ENCODE measurements at places on chromosomes 4 and X.

DNA sequence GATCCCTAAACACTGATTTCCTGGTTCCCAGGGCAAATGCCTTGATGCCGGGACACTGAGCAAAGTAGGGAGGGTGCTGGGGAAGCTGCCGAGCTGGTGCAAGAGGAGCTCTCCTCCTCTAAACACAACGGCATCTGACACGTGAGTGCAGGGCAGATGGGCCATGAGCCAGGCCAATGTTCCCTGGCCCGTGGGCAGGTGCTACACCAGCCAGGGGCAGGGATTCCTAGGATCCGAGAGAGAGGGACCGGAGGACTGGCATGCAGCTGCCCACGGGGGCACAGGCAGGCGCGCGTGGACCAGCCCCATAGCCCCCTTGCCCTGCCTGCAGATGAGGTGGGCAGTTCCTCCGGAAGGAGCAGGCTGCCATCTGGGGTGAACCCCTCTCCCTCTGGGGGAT is 66.8 kb upstream of the AFAP1 start:
- DNase-seq: no peak

- no peak for DNase-seq
Measured at GRCh38 chrX:9122519-9123245, 88.8 kb upstream of the FAM9B start.

DNA sequence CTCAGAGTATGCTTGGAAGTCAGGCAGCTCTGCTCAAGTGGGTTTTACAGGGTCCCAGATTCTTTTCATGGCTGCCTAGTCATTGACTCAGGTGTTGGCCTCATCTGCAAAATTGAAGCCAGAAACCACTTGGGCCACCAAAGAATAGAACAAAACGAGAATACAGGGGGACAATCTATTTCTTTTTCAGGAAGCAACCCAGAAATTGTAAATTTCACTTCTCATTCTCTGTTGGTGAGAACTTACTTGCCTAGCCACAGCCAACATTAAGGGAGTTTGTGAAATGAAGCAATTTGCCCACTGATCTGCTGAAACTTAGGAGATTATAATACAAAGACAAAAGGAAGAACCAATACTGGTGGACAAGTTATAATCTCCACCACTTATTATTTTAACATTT is 8.6 kb upstream of the TKTL2 start:
- no peak for DNase-seq

- no peak for DNase-seq
Measured at GRCh38 chr4:26803211-26803861, 57.3 kb upstream of the STIM2 start.

DNA sequence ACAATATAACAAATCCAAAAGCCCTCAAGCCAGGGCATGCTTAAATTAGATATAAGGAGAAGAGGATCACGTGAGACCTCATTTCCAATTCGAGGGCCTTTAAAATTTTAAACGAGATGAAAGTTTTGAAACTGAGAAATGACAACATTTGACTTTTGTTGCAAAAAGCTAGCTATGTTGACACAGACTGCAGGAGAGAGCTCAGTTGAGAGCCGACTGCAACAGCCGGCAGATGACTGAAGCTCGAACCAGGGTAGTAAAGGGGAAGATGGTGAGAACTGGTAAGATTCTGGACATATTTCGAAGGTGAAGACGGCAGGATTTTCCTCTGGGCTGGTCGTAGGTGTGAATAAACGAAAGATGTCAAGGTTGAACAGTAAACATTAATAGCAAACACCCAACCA is 773 bp downstream of the PRMT9 start:
- DNase-seq: peak; percentile 2

GRCh38 chr4:10736895-10737294 is 52.3 kb upstream of the CLNK start:
- no peak for DNase-seq

- DNase-seq: no peak
Measured at GRCh38 chr4:70313736-70314135, 21.0 kb upstream of the CABS1 start.

DNA sequence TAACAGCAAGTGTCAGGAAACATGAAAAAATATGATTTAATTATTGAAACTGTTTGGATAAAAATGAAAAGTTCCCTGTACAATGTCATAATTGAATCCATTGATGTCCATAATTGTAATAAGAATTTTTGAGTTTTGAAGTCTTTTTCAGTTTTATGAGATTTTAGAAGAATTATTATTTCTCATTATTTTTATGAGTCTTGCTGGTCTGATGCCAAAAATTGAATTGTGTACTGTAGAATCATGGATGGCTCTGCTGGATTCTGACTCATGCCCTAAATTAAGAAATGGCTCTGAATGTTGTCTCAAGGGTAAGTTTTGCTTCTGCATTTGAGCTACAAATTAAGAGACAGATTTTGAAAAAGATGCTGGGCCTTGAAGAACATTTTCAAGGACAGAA is 132.8 kb upstream of the MAP9 start:
- no peak for DNase-seq

DNA sequence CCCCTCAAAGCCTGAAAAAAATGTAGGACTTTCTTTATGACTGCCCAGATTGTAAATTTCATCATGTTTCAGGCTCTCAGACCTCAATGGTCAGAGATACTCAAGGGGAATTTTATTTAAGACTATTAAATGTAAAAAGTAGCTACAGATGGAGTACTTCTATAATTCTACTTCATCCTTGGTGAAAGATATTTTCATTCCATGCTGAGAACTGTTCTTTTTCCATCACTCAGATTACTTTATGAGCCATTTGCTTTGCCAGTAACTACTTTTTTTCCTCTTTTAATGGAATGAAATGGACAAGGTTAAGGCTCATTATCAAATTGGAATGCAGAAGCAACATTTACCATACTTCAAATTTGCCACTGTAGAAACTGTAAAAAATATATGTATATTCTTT is 38.0 kb upstream of the PLS3 start:
- DNase-seq: no peak

DNA sequence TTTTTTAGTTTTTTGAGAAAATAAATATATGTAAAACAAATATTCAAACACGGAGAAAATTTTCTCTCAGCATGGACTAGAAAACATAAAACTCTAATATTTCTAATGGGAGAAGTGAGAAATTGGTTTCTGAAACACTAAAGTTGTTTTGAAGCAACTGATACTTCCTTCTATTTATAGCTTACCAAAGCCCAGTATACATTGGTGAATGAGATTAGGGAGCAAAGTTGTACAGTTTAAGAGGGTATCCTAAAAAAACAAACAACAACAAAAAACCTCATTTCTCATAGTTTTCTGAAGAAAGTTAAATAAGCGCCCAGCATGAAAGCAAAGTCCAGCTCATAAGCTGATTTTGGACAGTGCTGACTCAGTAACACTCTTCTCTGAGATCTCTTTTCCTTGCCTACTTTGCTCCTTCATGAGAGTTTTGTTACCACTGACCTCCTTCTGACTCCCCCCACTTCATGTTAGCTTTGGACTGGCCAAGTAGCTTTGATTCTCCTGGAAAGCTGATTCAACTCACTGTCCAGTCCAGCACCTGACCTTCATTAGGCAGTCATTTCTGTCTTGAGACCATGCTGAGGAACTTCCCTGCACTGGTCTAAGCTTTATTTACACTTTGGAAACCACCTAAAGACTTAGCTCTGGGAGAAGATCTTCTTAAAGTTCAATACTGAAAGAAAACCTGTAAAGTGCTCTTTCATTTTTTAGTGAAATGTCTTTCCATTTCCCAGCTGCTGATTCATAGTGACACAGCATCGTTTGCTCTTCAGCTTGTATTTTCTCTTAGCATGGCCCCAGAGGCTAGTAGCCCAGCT is 21.8 kb upstream of the P2RY10 start:
- no peak for DNase-seq

GRCh38 chr4:52032005-52032404 is 6.1 kb downstream of the SGCB start:
- DNase-seq: no peak

Data from A172 (cell line).